ENCODE measurements at places on chromosomes 5 and 9.

- no peak for DNase-seq
Measured at GRCh38 chr5:32810804-32811203, 99.7 kb downstream of the NPR3 start.

DNA sequence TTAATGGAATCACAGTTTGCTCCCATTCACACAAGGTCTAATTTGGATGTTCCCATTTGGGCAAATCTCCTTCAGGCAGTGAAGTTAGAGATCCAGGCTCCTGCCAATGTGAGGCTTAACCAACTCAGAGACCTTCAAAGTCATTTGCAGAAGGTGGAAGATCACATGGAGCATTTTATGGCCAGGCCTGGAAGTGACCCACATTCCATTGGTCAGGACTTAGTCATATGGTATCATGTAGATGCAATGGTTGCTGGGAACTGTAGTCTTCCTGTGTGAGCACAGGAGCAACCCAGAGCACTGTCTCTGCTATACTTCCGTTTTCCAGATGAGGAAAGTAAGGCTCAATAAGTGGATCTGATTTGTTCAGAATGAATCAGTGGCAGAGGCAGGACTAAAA lies 292.7 kb upstream of the SMARCA2 start:
- no peak for DNase-seq

DNA sequence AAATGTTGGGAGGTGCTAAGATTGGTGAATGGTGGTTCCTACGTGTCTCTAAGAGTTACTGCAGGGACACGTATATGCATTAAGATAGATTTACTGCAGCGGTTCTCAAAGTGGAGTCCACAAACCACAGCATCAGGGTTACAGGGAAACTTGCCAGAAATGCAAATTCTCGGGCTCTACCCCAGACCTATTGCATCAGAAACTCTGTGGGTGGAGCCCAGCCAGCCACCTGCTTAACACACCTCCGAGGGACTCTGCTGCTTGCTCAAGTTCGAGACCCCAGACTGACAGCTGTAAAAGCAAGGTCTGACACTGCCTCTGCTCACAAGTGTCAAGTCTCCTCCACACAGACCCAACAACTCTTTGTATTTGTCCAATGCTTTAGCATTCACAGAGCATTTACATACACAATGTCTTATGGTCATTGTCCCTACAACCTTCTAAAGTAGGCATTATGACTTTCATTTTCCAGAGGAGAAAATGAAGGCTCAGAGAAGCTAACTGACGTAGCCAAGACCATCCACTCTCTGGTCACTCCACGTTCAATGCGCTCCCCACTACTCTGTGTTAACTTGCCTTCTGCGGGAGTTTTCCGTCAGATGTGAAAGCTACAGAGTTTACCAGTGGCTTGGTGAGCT lies 48.8 kb downstream of the HSD17B3 start:
- DNase-seq = no peak

DNA sequence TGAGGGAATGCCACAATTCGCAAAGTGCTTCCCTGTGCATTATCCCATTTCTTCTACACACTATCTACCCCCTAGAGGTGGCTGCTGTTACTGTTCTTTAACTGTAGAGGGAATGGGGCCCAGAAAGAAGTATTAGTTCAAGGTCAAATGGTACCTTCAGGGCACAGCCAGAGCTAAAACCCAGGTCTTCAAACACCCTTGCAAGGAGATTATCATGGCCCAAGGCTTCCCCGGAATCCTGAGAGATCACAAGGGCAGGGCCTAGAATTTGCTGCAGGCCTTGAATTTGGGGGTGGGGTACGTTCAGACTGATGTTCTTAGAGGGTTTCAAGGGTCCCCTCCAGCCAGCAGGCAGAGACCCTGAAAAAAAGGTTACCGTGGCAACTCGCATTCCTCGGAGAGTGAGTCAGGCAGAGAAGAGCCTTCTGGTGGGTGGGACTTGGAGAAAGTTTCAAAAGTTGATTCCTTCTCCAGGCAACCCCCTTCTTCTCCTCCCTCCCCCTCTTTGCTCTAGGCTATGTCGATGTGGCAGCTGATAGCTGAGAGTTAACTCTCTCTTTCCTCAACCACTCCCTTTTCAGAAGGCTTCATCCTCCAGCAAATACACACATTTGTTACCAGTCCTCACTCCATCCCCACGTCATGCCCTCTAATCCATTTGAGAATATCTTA lies 1.9 kb downstream of the SPARC start:
- no peak for DNase-seq

GRCh38 chr5:154683101-154683880 lies 71.9 kb upstream of the LARP1 start:
- DNase-seq = no peak

GRCh38 chr5:80919678-80920196 lies 40.4 kb upstream of the RASGRF2 start:
- no peak for DNase-seq

- no peak for DNase-seq
Measured at GRCh38 chr5:37786416-37786815, 53.4 kb downstream of the GDNF start.

GRCh38 chr5:107554776-107555424 lies 115.8 kb downstream of the EFNA5 start:
- DNase-seq = no peak

- no peak for DNase-seq
Measured at GRCh38 chr5:122713041-122713440, 61.8 kb upstream of the SNX2 start.

GRCh38 chr5:121572061-121572460 lies 279.6 kb upstream of the FTMT start:
- no peak for DNase-seq

DNA sequence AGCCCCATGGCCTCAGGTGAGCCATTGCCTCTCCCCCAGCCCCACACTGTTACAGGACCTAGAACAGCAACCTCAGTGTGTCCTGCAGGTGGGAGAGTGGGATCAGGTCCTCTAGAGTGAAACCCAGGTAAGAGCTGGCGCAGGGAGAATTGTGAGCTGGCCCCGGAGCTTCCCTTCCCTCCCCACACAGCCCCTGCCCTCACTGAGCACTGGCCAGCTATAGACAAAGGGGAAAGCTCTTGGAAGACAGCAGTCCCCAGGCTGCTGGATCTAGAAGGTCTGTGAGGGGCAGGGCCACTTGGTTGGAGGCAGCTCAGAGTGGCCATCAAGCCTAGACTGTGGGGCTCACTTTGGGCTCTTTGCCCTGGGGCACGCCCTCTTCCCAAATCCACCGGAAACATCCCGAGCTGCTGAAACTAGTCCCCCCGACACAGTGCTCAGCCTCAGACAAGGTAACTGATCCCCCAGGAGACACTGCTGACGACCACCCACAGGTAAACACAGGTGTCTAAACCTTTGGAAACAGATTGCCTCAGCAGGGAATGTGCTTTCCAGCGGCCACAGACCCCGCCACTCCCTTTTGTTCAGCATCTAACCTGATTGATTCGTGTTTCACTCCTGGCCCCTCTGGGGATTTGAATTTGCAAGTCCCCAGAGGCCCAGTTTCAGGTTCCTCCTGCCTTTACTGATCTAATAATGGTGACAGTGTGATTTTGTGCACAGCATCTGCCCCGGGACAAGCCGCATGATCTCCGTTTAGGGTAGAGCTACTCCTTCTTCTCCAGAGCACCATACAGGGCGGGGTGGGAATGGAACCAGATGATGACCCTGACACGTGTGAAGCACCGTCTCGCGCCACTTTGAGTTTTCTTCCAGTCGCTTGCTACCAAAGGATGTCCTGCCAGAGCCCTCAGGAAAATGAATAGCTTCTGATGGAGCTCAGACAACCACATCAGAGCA lies 42.2 kb upstream of the ADAMTS2 start:
- no peak for DNase-seq

DNA sequence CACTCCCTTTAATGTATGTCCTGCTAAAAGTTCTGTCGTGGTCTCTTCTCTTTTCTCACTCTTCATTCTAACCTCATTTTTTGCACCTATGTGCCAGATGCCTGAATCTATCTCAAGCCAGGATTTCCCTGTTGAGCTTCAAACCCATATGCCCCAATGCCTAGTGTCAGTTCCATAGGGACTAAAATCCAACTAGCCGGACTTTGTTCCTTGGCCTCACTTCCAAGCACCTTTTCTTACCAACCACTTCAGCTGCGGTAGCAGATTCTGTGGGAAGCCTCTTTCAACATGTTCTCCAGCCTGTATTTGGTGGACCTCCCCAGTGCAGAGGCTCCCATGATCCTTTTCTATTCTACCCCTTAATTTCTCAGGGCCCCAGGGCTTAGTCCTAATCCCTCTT lies 17.5 kb downstream of the C9orf57 start:
- DNase-seq = no peak

DNA sequence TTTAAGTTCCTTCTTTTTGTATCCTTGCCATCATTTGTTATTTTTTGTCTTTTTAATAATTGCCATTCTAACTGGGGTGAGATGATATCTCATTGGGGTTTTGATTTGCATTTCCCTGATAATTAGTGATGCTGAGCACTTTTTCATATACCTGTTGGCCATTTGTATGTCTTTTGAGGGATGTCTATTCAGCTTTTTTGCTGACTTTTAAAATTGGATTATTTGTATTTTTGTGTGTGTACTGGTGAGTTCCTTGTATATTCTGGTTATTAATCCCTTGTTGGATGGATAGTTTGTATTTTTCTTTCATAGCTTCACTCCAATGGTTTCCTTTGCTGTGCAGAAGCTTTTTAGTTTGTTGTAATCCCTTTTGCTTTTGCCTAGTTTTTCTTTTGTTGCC lies 19.1 kb downstream of the RCL1 start:
- DNase-seq = no peak

Data from activated T-cell treated with anti-CD3 and anti-CD28 coated beads, Interleukin-2, amount 50 U/mL, for 4 hours (primary cell).